Pancreas (tissue), 10 donors: ENCODE measurements at places on chromosomes 3 and 15. TPM values are rescaled to one million over a fixed set of nuclear protein-coding genes. Genes with fewer than 3 reads are reported as not detected.

- no peak for DNase-seq
Observed at GRCh38 chr3:132720228-132720627, 2.0 kb downstream of the NPHP3 start.

DNA sequence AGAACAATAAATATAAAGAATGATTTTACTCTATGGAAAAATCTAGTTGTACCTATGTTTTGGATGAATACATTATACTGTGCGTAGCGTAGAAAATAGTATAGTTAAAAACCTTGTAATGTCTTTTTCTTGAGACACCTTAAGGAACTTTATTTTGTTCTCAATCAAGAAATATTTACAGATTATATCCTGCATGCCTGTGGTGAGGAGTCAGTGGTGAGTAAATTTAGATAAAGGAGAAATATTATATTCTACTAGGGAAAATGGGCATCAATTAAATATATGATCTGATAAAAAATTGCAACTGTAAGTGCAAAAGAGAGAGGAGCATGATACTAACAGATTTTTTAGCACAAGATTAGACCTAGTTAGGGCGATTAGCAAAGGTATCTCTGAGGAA, 157.7 kb downstream of the RBMS3 start:
- DNase-seq, result no peak

Gene ACSBG1
- total RNA-seq, result not detected

DNA sequence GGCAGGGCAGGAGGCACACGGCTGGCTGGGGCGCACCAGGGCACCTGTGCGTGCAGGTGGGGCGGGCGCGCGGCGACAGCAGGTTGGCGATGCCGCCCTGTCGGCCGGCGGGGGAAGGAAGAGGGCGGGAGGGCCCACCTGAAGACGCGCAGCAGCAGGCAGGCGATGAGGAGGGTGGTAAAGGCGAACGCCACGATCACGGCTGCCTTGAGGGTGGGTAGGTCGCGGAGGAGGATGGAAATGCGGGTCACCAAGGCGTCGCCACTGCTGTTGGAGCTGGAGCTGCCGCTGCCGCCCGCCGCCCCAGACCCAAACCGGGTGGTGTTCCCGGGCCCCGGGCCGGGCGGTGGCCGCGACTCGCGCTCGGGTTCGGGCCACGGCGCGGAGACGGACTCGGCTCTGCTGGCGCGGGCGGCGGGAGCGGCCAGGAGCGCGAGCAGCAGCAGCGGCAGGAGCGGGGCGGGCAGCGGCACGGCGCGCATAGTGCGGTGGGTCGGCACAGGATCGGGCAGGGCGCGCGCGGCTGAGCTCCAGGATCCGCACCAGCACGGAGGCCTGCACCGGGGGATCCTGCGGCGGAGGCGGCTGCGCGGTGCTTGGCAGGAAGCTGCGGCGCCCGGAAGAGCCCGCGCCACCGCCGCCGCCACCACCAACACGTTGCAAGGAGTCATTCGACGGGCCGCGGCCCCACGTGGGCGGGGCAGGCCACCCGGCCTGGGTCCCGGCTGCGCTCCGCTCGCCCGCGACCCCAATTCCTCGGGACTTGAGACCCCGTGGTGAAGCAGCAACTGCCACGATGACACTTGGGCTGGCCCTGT, at the start of gene FAM174B:
Gene FAM174B (minus strand): TSS at position 598 of the 818 bp plus-strand sequence.
- DNase-seq, result peak; percentile 87

GRCh38 chr3:179046497-179047353, 24.9 kb downstream of the ZMAT3 start:
- no peak for DNase-seq

GRCh38 chr15:46552316-46552715, 917.5 kb downstream of the SQOR start:
- no peak for DNase-seq

DNA sequence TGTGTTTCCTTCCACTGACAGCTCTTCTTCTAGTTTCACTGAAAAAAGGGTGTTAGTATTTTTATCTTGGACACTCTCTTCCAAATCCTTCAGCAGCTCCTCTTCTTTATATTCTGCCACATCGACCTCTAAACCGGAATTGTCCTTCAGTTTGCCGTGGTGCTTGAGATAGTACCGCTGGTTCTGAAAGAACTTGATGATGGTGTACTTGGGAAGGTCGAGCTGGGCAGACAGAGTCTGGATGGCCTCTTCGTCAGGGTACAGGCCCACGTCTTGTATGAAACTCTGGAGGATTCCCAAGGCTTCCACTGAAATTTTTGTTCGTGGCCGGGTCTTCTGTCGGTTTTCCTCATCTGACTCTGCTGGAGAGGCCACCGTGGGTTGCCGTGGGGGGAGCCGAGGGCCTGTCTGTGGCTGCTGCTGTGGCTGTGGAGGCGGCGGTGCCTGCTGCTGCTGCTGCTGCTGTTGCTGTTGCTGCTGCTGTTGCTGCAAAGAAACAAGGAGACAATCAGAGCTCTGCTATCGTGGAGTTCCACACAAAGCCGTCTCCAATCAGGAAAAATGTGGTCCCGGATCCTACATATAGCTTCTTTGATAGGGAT, 75.8 kb downstream of the SATB1 start:
- no peak for DNase-seq

DNA sequence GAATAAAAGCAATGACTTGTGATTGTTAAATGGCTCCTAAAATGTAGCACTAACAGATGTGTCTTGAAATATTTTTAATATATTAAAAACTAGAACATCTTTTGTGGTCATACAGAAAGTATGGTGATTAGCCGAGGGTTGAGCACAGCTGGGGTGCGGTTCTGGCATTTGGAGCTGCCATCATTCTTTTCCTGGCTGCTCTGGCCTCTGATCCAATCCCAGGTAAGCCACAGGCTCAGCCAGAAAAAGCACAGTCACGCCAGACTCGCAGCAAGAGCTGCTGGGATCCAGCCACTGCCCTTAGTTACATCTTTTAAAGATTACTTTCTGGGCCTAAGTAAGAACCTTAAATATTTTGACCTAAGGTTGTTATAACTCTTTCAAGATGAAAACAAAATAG, 196.8 kb downstream of the PLCL2 start:
- no peak for DNase-seq

Gene PLSCR2
- 0.35 TPM for total RNA-seq

GRCh38 chr15:95149771-95150170, 918.4 kb downstream of the MCTP2 start:
- DNase-seq, result no peak

Gene LRRC34
- 0.40 TPM for total RNA-seq

Gene PSTPIP1
- total RNA-seq, result 4.2 TPM

Gene DLEC1
- total RNA-seq, result 0.60 TPM

Gene GXYLT2
- 4.2 TPM for total RNA-seq
